ENCODE measurements at places on chromosomes 13 and 19.

DNA sequence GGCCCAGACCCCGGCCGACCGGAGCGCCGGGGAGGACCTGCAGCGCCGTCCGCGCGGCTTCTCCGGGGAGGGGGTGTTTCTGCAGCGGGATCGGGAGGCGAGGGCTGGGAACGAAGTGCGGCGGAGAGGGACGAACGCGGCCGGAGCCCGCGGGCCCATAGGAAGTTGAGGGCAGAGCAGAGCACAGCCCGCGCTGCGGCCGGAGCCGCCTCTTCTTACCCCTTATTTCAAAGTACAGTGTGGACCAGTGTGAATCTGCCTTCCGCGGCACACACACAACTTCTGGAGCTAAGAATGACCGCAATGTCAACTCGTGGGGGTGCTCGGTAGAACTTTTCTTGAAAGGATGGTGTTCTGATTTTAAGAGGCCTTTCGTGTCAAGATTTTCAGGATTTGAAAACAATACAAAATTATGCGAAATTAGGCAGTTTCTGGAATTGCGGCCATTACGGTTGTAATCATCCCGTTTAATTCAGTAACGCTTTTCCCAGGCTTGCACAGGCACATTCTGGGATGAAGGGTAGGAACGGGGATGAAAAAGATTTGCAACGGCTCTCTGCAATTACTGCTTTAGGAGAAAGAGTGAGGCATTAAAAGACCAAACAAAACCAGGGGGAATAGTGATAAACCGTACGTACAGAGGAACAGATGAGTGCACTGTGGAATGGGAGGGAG is 821 bp downstream of the TDRD3 start:
- peak; percentile 87 for DNase-seq

DNA sequence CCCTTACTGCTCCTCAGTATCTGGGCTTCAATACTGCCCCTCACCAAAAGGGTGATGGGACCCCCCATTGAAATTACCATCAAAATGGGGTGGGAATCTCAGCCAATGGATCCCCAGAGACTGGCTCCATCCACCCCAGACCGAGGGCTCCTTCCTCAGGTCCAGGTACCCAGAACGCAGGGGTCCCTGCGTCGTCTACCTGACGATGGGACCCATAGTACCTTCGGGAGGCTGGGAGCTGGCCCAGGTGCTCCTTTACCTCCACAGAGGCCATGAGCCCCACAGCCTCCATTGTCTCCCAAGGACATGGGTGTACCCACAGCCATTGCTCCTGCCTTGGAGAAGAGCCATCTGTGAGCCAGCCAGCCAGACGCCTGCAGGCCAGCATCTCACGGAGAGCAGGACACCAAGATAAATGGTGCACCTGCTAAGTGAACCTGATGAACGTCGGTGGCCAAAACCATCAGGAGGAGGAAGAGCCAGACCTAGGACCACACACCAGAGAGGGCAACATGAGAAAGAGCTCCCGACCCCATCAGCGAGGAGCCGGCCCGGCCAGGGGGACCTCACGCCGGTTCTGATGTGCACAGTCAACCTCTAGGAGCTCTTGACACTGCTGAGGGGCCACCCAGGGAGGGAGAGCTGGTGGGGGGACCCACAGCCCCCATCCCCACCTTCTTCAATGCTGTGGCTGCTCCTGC is 156.8 kb upstream of the SOX1 start:
- DNase-seq, result peak; percentile 54

GRCh38 chr13:24747248-24748060 is 16.5 kb upstream of the RNF17 start:
- no peak for DNase-seq

DNA sequence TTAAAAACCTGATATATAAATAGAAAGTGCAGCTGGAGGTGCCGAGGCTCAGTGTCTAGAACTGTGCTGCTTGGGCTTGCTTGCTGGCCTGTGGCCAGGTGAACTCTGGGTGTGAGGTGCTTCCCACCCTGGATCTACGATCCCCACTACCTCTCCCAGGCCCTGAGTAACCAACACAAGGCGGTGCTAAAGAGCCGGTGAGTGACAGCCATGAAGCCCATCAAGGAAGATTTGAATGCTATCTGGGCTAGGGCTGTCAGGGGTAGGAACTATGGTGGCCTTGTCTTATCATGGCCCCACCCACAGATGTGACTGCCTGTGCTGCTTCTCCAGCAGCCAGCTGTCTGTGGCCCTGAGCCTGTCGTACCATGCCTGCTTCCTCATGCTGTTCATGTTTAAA is 25.6 kb upstream of the ZNF91 start:
- DNase-seq, result no peak

- DNase-seq, result no peak
Observed at GRCh38 chr13:32616883-32617511, 30.7 kb downstream of the PDS5B start.

GRCh38 chr13:40313269-40314200 is 352.9 kb downstream of the FOXO1 start:
- DNase-seq, result no peak
